ENCODE measurements at places on chromosomes 2 and 18.
A peak's percentile ranks its signal among the peaks of the same experiment; 100 is the strongest.

GRCh38 chr2:76895469-76895868, 626.7 kb downstream of the LRRTM4 start:
- DNase-seq, result no peak

GRCh38 chr2:45652090-45653031, 886 bp downstream of the PRKCE start:
- peak; percentile 5 for DNase-seq

- DNase-seq, result no peak
Observed at GRCh38 chr2:38462121-38462661, 85.1 kb upstream of the ATL2 start.

- DNase-seq, result no peak
Observed at GRCh38 chr18:64103986-64104385, 44.9 kb downstream of the LINC00305 start.

DNA sequence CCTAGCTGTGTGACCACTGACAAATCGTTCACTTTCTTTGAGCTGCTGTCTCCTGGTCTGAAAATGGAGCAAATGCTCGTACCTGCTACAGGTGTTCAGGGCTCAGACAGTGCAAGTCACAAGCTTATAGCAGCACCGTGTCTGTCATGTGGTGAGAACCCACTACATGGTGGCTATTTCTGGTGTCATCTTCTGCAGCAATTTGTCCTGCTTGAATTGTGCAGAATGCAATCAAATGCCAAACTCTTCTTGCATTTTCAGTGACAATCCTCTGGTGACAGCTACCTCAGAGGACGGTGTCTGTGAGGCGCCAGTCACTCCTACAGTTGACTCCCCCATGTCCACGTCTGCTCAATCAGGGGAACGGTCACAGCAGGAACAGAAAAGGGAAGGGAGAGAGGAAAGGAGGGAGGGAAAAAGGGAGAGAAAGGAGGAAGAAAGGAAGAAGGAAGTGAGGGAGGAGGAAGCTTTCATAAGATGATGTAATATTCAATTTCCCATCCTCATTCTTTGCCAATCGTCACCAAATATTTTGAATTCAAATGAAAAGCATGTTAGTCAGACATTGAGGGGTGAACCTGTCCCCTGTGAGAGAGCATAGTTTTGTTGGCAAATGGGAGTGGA, 122.2 kb downstream of the BCL2 start:
- no peak for DNase-seq

DNA sequence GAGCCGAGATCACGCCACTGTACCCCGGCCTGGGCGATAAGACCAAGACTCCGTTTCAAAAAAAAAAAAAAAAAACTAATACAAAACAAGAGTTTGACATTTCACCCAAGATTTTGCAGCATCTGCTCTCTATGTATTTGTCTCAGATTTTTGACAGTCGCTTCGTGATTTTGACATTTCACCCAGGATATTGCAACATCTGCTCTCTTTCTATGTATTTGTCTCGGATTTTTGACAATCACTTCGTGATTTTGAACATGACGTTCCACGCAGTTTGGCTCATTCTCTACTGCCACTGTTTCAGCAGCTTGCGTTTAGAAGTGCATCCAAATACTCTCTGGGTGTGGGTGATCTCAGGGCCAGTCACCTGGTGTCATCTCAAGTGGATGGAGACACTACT, 108.5 kb downstream of the CABLES1 start:
- DNase-seq, result no peak

DNA sequence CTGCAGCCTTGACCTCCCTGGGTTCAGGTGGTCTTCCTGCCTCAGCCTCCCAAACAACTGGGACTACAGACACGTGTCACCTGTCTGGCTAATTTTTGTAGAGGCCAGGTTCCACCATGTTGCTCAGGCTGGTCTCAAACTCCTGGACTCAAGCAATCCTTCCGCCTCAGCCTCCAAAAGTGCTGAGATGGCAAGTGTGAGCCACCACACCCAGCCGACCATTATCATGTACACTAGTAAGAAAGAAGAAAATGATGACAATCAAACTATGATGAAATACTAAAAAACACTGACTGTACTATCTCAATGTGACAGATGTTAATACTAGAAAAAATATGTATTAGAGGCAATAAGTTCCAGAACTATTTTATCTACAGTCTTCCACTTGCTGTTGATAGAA, 420.9 kb downstream of the TRIB2 start:
- no peak for DNase-seq
